Skin of body (tissue), 3 donors: ENCODE measurements at places on chromosomes 4 and X. TPM values are rescaled to one million over a fixed set of nuclear protein-coding genes. Genes with fewer than 3 reads are reported as not detected.

The UGT2A3 gene
- total RNA-seq = not detected

The H2BW2 gene
- total RNA-seq = not detected

The HSFX2 gene
- total RNA-seq = not detected

The MAGEC3 gene
- not detected for total RNA-seq

The CT55 gene
- not detected for total RNA-seq

The SPANXB1 gene
- total RNA-seq = not detected

The GUCY1A1 gene
- 15.1 TPM for total RNA-seq

The TLR6 gene
- 2.9 TPM for total RNA-seq

The VCX gene
- total RNA-seq = not detected

The SMR3B gene
- total RNA-seq = not detected

The OTUD6A gene
- total RNA-seq = not detected

GRCh38 chr4:185101354-185101890 lies 41.6 kb upstream of the SLC25A4 start:
- no peak for DNase-seq

DNA sequence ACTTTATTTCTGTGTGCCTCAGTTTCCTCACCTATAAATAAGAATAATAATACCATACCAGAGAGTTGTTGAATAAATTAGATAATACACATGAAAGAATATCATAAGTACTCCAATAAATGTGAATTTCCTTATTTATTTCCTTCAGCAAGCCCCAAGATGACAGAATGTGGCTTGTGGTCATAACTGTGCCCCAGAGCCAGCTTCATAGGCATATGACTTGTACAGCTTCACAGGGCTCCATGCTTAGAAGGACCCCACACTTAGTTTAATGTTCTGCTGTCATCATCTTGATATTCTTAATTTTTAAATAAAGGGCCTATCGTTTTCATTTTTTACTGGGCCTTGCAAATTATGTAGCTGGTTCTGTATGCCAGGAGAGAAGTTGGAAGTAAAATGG lies 25.3 kb downstream of the VSIG4 start:
- DNase-seq = no peak

DNA sequence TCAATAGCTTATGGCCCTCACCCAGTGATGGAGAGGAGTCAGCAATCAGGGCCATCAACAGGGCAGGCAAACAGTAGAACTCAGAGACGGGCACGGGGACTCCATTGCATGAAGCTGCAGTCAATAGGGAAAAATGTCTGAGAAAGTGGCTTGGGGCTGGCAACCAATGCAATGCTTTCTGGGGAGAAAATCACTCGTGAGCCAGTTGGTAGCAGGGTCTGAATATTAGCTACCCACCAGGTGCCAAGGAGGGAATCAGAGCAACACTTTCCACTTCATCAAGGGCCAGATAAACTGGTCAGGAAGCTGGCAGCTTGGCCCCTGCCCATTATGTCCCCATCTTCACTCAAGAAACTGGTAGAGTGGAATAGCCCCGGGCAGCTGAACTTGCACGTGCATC lies 80.7 kb downstream of the STARD8 start:
- DNase-seq = no peak

- no peak for DNase-seq
Observed at GRCh38 chr4:139898293-139898692, 232.7 kb downstream of the MGST2 start.

DNA sequence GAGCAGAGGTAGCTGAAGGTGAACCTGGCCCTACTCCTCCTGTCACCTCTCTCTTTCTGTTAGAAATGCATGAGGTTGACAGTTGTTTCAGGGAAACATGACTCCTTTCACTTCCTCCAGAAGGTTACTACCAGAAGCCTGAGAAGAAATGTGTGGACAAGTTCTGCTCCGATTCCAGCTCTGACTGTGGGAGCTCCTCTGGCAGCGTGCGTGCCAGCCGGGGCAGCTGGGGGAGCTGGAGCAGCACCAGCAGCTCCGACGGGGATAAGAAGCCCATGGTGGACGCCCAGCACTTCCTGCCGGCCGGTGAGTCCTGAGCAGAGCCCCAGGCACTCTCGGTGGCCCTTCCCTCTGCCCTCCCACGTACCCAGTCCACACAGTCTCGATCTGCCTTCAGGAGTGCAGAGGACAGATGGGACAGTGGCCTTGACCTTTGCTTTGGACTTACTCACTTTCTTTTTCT lies 61.3 kb upstream of the TLR2 start:
- no peak for DNase-seq

DNA sequence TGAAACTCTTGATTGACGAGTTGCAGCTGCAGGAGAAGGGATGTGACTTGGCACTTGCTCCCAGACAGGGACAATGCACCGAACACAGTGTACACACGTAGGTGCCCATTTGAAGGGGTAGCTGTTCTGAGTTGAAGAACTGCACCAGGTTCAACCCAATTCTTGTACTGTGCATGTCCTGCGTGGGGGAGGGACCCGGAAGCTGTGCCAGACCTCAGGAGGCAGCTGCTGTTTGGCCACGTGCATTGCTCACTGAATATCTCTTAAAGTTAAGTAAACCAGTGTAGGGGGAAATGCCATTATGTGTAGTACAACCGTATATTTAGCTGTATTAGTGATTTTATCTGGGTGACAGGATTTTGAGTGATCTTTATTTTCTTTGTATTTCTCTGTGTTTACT lies 12.0 kb upstream of the RBBP7 start:
- peak; percentile 1 for DNase-seq

GRCh38 chr4:139532947-139533346 lies 23.1 kb downstream of the SETD7 start:
- DNase-seq = no peak

DNA sequence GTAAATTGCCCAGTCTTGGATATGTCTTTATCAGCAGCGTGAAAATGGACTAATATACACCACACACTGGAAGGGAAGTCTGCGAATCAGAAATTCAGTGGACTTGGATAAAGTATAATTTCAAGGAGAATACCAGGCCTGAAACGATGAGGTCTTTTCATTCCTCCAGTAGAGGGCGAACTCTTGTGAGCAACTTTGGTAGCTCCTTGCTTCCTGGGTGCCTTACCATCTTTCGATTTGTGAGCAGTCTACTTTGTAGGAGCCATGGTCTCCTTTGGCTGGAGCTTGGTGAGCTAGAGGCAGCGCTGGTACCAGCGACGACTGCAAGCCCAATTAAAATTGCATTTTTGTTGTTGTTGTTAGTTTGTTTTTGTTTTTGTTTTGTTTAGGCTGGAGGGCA lies 791.9 kb downstream of the FAT4 start:
- no peak for DNase-seq

DNA sequence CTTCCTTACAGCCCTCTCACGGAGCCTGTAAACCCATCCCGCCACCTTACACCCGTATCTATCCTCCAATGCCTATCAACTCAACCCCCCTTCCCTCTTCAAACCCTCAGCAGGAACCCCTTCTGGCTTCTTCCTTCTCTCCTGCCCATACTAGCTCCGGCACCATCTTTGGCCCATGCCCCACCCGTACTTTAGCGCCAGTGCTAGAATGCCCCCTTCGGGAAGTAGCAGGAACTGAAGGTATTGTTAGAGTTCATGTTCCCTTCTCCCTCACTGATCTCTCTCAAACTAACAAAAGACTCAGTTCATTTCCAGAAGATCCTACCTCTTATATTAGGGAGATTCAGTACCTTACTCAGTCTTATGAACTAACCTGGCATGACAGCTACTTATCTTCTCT lies 2.7 kb upstream of the UGT2B15 start:
- DNase-seq = no peak

GRCh38 chrX:46572340-46572936 lies 1.1 kb upstream of the CHST7 start:
- DNase-seq = no peak

- no peak for DNase-seq
Observed at GRCh38 chr4:160276785-160277325, 1174.0 kb downstream of the RAPGEF2 start.

GRCh38 chr4:67674098-67674497 lies 26.9 kb downstream of the UBA6 start:
- no peak for DNase-seq

DNA sequence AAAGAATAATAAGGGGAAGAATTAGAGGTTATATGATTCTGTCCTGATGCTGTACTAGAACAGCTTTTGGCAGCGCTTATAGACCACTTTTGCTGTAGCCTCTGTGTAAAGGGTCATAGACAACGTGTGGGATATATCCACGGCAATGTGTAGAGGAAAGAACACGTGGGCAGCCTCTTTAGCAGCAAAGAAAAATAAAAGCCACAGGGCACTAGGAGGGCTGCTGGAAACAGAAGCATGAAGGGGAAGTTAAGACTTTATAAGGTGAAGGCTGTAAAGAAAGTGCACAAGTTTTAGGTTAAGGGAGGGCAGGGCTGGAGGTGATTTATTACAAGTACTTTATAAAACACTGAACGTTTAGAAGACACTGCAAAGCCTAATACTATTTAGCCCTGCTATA lies 20.1 kb upstream of the PHEX start:
- no peak for DNase-seq

- DNase-seq = no peak
Observed at GRCh38 chrX:73289039-73289438, 74.4 kb upstream of the NAP1L2 start.

DNA sequence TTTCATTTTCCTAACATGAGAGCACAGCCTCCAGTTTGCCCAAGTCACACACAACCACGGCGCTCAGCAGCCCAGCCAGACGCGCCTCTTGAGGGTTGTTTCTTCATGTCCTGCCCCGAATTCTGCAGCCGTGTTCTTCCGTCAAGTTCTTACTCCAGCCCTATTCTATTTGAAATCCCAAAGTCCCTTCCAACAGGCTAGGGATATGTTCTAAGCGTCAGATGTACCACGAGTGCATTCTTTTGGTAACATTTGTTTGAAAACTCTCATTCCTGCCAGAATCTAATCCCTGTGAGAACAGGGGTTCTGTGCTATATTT lies 23.1 kb downstream of the ACSL1 start:
- no peak for DNase-seq

DNA sequence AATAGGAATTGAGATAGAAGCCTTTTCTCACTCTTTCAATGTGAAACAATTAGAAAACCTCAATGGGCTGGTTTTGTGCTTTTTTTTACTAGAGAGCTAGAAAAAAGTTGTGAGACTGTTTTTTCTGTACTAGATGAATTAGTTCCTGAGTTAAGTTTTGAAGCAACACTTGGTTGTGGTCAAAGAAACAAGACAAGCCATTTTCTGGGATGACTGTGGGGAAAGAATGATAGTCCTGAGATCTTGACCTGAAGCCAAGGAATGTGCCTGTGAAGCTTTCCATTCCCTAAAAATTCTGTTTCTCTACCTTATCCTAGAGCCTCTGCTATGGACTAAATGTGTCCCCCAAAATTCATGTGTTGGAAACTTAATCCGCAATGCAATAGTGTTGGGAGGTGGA lies 157.8 kb upstream of the TLL1 start:
- no peak for DNase-seq

DNA sequence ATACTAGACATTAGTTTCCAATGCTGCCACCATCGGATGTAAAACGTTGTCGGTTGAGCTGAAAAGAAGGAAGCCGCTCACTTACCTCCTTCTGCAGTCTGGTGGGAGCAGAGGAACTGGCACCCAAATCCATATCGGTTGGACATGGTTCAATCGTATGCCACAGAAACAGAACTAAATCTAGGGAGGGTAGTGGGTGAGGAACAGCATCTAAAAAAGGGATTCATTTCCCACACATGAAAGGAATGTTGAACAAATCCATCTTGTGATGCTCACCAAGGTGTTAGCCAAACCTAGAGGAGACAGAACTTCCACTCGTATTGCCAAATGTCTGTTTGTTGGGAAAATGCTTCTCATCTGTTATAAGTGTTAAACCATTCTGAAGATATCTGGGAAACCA lies 532.7 kb downstream of the NLGN4X start:
- no peak for DNase-seq
